KBM-7 (cell line): ENCODE measurements at places on chromosomes 7 and 10.

GRCh38 chr10:92990615-92991014, 70.0 kb upstream of the CYP26C1 start:
- DNase-seq: peak; percentile 28

GRCh38 chr7:95960706-95961244, 188.4 kb downstream of the DYNC1I1 start:
- no peak for DNase-seq

- DNase-seq: no peak
Observed at GRCh38 chr7:4642468-4643203, 39.5 kb upstream of the FOXK1 start.

DNA sequence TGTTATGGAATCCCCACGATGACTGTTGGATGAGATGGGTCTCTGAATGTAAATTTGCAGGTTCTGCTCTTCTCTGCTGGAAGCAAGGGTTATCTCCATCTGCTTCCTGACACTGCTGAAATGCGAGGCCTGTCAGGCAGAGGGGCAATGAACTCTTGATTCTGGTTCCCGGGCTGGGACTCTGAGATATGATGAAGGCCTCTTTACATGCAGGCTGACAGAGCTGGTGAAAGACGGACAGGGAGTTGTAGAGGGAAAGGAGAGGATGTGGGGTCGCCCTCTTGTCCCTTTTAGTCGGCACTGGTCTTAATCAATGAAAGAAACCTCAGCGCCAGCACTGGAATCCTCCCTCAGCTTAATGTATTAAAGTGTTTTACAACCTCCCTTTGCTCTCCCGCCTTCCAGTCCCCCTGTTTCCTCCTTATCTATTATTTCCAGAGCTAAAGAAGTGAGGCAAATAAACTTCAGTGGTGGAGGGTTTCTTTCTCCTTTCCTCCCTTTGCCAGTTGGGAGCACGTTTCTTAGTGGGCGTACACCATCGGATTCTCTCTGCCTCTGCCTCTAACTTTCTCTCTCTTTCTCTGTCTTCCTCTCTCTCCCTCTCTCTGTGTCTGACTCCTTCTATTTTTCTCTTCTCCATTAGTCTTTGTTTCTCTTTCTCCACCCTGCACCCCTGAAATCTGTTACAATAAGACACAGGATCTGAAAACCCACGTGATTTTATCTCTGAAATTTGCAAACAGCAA, 145.6 kb downstream of the BAMBI start:
- no peak for DNase-seq

DNA sequence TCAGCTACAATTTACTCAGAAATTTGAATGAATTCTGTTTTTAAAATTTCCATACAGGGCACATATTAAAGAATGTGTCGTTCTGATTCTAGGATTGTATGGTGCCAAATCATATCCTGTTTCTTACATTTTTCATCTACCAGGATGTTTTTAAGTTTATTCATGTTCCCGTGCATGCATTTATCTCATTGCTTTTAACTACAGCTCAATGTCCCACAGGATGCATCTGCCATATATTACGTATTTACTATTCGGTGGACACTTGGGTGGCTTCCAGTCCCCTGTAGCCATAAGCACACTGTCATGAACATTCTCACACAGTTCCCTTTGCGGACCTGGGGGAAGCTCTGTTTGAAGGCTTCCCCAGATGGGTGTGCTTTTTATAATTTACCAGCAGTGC, 122.3 kb downstream of the CCDC71L start:
- DNase-seq: no peak

DNA sequence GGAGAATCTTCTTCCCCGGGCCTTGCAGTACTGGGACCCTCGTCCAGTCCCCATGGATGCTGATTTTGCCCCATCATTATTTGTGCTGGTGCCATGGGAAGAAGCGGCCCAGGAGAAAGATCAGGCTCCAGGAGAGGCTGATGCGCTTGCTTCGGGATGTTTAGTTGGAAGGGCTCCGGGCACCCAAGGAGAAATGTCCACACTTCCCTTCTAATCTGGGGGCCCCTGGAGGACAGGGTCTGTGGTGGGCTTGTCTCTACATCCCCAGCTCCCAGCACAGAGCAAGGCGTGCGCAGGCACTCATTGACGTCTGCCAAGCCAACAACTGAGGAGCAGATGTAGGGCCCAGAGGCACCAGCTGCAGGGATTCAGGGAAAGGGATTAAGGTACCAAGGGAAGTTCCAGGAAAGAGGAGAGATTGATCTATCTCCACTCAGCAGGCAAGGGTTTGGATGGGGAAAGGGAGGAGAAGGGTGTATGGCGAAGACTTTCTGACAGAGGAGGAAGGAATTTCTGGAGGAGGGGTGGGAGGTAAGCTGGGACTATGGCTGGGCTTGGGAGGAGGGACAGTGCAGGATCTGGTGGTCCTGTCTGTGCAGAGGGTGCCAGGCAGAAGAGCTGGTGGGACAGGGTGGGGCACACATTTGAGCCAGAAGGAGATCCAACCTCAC, 38.7 kb upstream of the LEP start:
- no peak for DNase-seq

- no peak for DNase-seq
Observed at GRCh38 chr7:137462074-137462715, 118.7 kb upstream of the PTN start.

DNA sequence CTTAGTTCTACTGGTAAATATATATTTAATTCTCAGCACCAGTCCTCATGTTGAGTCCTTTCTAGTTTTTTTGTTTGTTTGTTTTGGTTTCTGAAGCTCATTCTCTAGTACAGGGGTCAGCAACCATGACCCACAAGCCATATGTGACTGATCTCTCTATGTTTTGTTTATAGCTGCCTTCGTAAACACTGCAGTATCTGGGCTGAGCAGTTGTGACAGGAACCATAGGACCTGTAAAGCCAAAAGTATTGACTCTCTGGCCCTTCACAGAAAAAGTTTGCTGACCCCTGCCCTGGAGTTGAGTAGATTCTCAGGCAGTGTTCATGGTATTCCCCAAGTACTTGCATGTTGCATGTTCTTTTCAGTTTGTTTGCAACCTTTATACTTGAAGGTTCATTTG, 20.8 kb downstream of the NET1 start:
- DNase-seq: no peak
